ENCODE measurements at places on chromosomes 5 and 9.

DNA sequence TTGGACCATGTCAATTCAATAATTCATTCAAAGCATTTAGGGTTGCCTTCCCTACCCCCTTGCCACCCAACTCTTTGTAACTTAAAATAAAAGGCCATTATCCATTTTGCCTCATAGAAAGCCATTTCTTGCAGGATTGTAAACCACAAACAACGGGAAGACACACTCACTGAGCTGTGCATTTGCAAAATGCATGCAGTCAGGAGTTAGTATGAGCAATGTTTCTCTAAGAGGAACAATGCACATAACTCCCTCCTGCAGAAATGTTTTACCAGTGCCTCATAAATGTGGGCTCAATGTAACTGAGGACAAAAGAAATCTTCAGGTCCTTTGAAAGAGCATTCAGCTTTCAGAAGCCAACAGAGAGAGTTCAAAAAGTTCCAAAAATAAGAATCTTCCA is 98.5 kb upstream of the ABCA1 start:
- no peak for DNase-seq

- DNase-seq, result no peak
These were observed 38.7 kb downstream of the NLN start for GRCh38 chr5:65760504-65761275.

DNA sequence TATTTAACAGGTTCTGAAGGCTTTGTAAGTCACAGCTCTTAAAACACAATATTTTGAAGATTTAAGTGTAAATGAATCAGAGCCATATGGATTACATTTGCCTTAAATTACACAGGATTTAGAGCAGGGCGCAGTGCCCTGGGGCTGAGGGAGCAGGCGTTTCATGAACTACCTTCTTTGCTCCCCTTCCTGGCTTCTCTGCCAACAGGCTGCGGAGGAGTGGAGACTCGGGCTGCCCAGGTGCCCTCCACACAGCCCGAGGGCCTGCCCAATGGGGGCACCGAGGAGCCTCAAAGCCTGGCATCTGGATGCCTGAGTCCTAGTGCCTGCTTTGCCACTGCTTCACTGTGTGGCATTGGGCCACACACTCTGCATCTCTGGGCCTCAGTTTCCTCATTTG is 90.6 kb upstream of the HAND1 start:
- no peak for DNase-seq

DNA sequence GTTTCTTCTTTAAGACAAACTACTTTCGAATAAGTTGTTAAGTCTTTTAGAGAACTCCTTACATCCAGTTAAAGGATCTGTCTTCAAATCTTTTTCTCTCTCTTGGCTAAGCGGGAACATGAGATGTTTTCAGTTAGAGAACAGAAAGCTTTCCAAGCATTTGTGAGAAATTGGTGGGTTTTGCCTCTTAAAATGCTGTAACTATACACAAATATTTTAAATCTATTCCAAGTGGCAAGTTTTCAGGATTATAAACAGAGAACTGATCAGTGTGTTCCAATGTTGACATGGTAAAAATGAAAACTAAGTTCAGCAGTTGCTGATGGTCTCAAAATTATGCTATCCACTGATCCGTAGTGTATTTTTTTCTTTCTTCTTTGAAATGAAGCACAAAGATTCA is 100.4 kb downstream of the EBF1 start:
- no peak for DNase-seq
